ENCODE measurements at places on chromosomes 7 and 10.

DNA sequence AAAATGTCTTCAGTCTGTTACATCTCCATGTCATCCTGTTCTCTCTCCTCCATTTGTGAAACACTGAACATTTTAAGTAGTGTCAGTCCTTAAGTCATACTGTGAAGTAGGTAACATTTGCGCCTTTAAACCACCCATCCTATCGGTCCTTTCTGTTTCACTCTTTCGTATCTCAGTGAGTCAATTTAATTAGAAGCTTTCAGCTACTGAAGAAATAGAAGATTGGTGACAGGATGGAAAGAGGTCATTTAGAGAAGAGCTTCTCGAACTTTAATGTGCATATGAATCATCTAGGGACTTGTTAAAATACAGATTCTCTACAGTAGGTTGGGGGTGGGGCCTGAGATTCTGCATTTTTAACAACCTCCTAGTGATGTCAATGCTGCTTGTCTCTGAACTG is 113.4 kb downstream of the SRI start:
- DNase-seq = no peak

DNA sequence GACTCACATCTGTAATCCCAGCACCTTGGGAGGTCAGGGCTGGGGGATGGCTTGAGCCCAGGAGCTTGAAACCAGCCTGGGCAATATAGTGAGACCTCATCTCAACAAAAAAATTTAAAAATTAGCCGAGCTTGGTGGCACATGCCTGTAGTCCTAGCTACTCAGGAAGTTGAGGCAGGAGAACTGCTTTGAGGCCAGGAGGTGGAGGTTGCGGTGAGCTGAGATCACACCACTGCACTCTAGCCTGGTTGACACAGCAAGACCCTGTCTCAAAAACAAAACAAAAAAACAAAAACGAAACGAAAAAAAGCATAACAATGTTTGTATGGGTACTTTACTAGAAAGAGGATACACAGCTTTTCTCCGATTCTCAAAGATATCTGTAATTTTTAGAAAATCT is 31.8 kb downstream of the WNT16 start:
- DNase-seq = no peak

DNA sequence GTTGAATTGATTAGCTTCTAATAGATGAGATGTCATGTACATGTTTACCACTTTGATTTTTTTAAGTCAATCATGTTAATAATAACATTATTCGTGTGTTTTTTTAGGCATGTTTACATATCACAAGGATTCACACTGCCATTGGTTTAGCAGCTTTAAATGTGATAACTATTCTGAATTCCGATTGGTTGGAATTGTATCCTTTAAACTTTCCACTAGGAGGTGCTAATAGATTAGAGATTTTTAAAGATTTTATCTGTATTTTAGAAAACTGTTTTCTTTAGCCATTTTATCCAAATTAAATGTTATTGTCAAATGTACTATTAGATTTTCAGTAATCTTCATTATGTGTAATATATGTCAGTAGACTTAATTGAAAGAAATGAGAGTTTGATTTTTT is 83.2 kb downstream of the HECTD2 start:
- no peak for DNase-seq

DNA sequence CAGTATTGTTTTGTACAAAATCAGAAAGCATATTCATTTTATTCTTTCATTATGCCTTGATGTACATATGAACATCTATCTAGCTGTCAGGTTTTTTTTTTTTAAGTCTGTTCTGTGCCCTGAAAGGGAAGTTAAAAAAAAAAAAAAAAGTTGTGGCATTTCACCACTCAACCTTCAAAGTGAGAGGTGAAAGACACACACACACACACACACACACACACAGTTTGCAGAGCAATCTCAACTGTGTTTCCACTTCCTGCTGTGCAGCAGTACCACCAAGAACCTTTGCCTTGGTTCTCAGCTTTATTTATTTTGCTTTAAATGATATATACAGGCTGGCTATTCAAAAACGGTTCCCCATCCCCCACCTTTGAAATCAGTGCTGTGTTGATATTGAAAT is 955.6 kb downstream of the GATA3 start:
- DNase-seq = peak; percentile 70

DNA sequence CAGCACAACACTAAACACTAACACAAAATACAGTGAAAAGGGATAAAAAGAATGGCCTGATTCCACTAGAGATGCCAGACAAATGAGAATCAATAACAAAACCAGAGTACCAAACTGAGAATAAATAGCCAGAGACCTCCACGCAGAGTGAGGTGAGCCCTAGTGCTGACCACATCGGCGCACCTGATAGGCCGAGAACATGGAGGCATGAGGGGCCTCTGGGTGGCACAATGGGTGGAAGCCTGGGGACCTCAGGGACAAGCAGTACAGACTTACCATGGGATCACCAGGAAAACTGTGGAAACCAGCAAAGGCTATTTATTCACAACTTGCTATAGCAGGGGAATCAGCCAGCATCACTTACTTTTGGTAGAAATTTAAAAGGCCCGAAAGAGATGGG is 1.8 kb upstream of the CSGALNACT2 start:
- no peak for DNase-seq

GRCh38 chr7:29420011-29420410 is 143.6 kb upstream of the PRR15 start:
- no peak for DNase-seq

- DNase-seq = no peak
Observed at GRCh38 chr10:76155961-76156360, 724.5 kb downstream of the LRMDA start.

GRCh38 chr10:110399106-110399964 is 94.6 kb upstream of the SMNDC1 start:
- no peak for DNase-seq

DNA sequence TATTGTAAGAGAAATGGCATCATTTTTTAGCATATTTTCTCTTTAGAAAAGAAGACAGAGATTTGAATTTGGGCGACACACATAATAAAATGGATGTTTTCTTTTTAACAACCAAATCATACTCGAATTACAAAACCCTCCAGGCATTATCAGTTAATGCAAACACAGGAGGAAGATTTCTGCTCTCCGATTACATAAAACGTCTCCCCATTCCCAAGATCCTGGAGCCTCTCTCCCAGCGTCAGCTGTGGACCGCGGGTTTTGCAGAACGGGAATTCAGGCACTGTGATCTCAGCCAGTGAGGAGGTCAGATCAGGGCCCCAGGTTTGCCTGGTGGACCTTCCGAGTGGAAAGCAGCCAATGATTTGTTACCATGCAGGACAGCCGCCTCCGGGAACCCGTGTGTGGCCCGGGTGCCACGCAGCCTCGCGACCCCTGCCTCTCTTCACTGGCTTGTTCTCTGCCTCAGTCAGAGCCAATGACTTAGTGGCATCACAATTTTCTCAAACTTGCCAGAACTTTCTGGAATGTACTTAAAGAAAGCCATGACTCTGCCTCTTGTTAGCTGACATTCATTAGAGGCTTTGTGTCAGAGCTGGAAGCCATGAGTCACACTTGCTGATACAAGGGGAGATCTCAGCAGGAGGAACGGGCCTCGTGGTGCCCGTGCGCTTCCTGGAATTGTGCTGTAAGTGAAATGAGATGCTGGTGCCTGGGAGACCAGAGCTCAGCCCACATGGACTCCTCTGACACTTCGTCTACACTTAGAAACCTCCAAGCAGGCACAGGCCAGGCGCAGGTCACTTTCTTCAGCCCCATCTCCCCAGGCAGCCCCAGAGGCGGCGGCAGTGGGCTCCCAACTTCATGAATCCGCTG is 246.1 kb downstream of the KLF6 start:
- DNase-seq = no peak

DNA sequence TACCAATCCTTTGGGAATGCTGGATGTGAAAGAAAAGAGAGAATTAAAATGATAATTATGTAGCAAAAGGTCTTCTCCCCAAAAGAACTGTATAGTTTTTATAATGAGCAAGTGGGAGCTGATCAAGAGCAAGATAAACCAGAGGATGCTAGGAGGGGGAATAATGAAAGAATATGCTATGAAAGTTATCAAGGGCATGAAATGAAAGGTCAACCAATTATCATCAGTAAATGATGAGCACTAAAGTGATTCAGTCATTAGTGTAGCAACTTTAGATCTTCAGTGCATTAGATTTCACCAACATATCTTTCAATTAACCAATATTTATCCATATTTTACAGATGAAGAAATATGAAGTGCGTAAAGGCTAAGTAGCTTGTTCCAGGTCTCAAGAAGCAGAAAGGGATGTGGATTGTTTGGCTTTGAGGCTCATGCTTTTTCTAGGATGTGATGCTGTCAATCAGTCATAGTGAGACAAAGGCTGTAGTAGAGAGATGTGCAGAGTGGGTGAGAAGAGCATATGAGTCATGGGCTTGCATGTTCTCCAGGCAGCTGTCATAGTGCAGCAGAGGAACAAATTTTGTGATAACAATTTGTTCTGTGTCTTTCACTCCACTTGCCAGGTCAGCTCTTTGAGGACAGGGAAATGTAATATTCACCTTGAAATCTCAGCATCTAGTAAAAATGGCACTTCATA is 5.7 kb upstream of the OR2F2 start:
- DNase-seq = no peak

DNA sequence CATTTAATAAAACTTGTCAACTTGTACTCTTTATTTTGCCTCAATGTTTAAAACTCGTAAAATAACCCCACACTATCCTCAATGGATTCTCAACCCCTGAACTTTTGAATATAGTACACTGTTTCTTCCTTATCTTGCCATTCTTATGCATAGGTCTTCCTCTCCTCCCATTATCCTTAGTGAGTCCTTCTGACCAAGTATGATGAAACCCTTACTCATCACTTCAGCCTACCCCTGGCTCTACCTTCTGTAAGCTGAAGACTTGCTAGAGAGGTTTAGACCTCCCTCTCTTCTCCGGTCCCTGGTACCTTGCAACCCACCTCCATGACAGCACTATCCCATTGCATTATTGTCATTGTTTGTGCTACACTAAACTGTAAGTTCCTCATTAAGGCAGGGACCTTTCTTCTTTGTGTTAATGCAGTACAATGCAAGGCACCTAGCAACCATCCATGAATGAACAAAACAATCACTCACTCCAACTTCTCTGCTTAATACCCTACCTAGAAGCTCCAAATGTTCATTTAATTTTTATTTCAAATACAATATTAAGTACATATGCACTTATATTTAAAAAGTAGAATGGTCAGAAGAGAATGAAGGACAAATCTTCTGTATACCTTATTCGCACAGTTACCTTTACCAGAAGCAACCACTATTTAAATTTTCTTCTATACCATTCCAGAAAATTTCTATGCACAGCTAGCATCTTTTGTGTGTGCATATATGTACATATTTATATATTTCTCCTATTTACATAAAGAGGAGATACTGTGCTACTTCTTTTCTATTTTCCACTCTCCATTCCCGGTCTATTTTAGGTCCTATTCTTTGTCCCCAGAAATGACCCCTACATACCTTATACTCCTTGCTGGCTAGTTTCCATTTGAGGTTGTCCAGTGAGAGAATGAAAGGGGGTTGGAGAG is 77.5 kb downstream of the SLC16A9 start:
- no peak for DNase-seq

DNA sequence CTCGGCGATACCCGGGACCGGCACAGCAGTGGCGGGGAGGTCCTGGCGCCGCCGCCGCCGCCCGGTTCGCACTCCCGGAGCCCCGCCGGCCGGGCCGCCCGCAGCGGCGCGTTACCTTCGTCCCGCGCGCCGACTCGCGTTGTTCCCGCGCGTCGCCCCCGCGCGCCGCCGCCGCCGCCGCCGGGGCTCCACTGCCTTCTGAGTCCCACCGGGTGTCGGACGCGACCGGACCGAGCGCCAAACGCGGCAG is at the start of gene EZH2:
EZH2 (minus strand) TSS at position 243 of the 250 bp plus-strand sequence. CDS start 36,993 bp downstream, outside the sequence.
- no peak for DNase-seq

DNA sequence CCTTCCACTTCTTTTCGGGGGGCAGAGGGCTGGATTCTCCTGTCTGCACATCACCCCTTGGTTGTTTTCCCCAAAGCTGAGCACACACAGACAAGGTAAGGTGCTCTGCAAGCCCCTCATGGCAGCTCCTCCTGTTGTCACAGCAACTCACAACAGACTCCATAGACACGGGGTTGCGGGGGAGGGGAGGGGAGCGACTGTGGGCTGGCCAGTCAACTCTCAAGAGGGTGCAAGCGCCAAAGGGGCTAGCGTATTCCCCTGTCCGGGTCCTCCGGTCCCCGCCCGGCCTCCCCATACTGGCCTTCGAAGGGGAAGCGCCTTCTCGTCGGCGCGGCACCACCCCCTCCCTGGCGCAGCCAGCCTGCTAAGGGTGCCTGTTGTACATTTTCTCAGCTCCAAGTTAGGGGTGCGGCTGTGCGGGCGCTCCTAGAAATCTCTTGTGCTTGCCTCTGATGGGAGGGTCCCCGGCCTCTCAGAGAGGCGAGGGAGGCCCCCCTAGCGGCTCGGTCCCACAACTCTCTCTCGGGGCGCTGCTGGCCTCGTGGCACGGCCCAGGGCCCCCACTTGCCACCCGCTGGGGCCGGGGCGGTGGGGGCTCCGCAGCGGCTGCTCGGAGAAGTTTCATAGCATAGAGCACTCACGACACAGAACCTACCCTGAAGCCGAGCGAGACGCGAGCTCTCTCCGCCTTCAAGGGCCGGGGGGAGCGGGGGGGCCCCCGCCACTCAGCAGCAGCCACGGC is 498 bp downstream of the RHOBTB1 start:
- no peak for DNase-seq

GRCh38 chr7:151409667-151410404 is at the start of gene WDR86:
TSS of gene WDR86 (minus strand) at chr7:151410038. CDS start at chr7:151409589, 449 bp downstream.
- DNase-seq = peak; percentile 25

DNA sequence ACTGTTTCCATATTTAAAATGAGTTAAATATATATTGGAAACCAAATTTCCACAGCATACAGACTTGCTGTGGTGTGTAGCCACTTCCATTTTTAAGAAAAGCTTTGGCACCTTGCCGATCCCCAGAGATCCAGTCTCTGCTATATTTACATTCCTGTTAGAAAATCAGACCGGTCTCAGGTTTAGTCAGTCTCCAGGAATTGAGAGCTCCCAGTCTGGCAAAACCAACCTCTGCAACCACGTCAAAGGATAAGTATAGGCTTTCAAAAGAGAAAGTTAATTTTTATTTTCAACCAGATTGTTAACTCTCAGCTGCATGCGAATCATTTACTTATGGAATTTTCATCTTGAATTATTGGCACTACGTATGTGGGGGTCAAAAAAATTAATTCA is 28.2 kb downstream of the PUS7 start:
- DNase-seq = no peak

DNA sequence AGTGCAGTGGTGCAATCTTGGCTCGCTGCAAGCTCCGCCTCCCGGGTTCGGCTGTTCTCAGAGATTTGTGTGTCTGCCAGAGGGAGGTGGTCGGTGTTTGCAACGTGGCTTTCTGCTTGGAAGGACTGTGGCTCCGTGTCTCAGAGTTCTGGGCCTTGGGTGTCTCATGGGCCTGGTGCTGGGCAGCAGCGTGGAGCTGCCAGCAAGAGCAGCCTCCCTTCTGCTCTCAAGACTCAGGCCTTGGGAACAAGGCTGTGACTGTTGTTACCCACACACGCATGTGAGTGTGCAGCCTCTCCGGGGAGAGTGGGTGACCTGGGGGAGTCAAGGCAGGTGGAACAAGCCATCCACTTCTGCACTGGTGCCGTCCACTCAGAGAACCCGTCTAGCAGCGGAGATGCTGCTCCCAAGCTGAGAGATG is 52.0 kb downstream of the VIPR2 start:
- DNase-seq = no peak
